ENCODE measurements at places on chromosomes 11 and 22.

DNA sequence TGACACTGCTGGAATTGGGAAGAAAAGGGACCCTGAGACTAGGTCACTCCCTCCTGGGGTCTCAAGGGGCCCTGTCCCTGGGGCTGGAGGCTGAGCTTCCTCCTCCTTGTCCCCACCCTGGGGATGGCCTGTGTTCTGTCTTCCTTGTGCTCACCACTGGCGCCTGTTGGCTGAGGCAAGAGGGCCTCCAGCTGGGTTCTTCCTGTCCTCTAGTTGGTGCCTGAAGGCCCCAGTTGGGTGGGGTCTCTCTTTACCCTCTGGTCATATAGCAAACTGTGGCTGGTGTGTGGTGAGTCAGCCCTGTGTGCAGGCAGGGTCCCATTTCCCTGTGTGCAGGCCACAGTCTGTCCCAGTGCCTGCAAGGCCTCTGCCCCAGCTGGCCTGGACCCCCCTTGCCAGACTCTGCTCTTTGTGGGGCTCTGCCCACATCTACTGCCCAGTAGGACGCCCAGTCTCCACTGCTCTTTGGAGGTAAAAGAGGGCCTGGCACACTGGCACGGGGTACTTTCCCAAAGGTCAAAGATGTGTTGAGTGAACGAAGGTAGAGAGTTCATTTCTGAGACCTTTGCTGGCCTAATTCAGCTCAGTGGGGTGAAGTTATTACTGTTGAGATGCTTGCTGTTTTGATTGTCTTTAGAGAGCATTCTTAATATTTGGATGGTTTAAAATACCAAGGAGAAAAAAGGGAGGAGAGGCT is 55.1 kb upstream of the CLDN5 start:
- DNase-seq: no peak

GRCh38 chr11:66316849-66317251 is at the start of gene CD248:
Gene CD248, minus strand, starts transcription at chr11:66317044. Its CDS starts 17 bp downstream, at chr11:66317027.
- no peak for DNase-seq

GRCh38 chr22:44215287-44215686 is 34.6 kb downstream of the PARVG start:
- no peak for DNase-seq

GRCh38 chr11:44333271-44334218 is 23.6 kb upstream of the ALX4 start:
- DNase-seq: no peak

DNA sequence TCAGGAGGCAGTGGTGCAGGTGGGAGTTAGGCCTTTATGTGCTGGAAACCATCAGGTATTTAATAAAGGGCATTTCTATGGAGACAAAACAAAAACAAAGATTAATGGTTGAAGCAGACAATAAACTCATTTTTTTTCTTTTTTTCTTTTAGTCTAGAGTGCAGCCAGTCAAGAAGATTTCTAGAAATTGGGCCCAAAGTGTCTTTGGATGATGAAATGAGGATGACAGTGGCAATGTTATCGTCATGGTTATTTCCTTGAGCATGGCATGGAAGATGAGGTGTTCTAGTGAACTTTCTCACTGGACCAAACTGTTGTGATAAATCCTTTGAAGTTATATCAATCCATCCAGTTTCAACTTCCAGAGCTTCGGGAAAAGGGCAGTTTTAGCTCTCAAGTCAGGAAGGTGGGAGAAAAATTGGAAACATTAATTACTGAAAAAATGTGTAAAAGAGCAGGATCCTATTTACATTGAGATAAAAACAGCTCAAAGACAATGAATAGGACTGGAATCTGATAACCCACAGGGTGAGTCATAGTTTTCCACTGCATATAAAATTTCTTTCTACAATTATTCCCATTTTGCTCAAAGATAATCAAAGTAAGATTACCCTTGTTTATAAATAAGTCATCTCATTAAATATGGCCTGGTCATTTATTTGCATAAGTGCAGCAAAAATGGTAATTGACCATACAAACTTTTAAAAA is 33.0 kb downstream of the PRR5L start:
- DNase-seq: no peak

DNA sequence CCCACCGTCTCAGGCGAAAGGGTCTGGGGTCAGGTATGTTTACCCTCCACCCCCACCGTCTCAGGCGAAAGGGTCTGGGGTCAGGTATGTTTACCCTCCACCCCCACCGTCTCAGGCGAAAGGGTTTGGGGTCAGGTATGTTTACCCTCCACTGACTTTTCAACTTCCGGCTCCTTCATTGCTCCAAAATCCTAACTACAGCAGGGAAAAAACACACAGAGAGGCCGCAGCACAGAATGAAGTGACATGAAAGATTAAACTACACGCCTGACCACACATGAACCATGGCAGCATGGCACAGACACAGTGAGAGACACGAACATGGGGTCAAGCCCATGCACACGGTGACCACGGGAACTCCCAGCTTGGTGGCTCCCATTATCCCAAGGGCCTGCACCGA is 634.9 kb upstream of the B3GAT1 start:
- no peak for DNase-seq

GRCh38 chr11:79082907-79083306 is 357.9 kb downstream of the TENM4 start:
- DNase-seq: no peak

DNA sequence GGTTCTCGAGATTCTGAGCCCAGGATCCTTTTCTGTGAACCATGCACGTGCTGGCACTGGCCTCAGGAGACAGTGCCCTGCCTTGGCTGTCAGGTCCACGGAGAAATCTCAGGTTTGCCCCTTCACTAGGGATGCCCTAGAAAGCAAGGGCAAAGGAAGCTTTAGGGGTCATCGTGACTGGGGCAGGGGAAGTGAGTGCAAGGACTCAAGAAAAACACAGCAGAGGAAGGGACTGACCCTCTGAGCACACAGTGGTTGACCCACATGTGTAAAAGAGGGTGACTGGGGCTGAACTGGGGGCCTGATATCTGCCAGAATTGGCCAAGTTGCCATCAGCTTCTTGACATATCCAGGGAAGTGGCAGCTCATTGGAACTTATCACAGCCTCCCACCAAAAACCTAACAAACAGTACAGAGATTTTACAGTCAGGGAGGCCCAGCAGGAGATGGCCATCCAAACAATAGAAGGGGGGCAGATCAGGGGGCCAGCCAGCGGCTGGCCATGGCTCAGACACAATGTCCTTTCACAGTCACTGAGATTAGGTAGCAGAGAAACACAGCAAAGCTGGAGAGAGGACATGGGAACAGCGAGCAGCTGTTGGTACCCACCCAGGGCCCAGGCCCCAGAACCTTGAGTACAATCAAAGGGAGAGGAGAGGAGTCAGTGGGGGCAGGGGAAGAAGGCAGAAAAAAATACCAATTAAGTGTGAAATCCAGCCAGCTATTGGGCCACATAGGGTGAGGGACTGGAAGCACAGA is 4.4 kb downstream of the TMEM121B start:
- no peak for DNase-seq

- DNase-seq: no peak
Observed at GRCh38 chr11:114449845-114450244, 10.6 kb downstream of the REXO2 start.

GRCh38 chr11:113289431-113290187 is 24.8 kb upstream of the TTC12 start:
- DNase-seq: peak; percentile 29

- no peak for DNase-seq
Observed at GRCh38 chr11:34224434-34224966, 119.1 kb downstream of the NAT10 start.

- no peak for DNase-seq
Observed at GRCh38 chr11:131850507-131850906, 480.1 kb downstream of the NTM start.

DNA sequence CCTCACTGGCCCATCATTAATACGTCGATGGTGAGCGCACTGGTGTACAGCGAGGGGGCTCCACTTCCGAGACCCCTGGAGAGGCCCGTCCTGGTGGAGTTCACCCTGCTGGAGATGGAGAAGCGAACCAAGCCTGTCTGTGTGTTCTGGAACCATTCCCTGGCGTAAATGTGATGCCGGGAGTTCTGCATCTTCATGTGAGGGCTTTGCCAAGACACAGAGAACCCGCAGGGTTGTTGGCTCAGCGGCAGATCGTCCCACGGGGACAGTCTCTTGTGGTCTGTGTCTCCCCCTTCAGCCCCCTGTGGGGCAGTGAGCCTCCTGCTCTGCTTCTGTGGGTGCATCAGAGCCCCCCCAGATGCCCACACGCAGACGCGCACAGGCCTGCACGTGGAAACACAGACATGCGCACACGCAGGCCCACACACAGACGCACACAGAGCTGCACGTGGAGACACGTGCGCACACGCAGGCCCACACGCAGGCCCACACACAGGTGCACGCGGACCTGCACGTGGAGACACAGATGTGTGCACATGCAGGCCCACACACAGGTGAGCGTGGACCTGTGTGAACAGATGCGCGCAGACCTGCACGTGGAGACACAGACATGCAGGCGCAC is 55.8 kb upstream of the PRODH start:
- DNase-seq: no peak
